ENCODE measurements at places on chromosomes 12 and 14. TPM values are rescaled to one million over a fixed set of nuclear protein-coding genes. Genes with fewer than 3 reads are reported as not detected.

DNA sequence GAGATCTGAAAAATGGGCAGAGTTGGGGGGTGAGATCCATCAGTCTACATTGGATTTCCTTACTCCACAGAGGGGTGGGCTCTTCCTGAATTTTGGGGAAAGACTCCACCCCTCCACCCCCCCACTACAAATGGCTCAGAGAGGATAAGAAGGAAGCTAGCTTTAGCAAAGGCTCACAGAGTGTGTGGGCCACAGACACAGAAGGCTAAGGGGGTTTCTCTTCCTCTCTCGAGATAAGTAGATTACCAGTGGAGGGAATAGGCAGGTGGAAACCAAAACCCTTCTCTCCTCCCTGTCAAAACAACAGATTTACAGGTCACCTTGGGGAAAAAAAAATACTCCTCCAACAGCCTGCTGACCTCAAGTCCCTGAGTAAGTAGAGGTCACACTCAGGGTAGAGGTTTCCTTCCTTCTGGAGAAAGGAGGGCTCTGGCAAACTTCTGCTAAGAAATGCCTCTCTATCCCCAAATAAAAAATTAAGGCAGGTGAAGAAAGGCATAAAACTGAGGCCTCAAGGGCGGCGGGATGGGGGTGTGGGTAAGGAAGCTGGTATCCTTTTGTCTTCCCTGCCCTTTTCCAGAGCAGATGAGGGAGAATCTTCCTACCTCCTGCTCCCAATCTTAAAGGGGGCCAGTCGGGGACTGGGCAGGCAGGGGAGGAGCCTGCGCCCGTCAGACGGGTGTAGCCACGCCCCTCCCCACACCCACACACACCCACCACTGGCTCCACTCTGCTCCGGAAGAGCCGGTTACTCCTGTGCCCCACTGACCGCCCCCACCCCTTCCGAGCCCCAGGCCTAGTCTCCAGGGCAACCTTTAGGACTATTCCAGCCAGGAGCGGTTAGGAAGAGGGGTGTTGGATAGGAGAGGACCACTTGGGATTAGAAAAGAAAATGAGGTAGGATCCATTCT lies 1.9 kb upstream of the BAZ2A start:
- peak; percentile 53 for DNase-seq

GPR137C gene
- total RNA-seq, result 0.10 TPM

GRCh38 chr14:91877376-91877915 lies 10.1 kb upstream of the TC2N start:
- DNase-seq, result no peak

C14orf39 gene
- 3.0 TPM for total RNA-seq

DNA sequence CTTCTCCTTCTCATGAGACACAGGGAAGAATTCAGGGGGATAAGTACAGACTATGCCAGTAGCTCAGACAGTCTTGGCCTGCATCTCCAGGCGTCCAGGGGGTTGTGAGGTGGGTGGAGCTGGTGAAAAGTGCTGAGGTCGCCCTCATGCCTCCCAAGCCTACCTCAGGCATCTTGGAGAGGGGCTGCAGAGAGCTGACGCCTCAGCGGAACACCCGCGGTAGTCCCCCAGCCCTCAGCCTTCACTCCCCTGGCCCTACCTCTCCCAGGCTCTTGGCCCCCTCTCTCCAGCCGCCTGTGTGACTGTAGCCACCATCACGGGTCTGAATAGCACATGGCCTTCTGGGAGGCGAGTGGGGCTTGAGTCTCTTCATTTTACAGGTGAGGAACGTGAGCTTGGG lies 59.8 kb upstream of the DLK1 start:
- no peak for DNase-seq

GRCh38 chr14:53190938-53191337 lies 37.8 kb upstream of the DDHD1 start:
- DNase-seq, result no peak

DNA sequence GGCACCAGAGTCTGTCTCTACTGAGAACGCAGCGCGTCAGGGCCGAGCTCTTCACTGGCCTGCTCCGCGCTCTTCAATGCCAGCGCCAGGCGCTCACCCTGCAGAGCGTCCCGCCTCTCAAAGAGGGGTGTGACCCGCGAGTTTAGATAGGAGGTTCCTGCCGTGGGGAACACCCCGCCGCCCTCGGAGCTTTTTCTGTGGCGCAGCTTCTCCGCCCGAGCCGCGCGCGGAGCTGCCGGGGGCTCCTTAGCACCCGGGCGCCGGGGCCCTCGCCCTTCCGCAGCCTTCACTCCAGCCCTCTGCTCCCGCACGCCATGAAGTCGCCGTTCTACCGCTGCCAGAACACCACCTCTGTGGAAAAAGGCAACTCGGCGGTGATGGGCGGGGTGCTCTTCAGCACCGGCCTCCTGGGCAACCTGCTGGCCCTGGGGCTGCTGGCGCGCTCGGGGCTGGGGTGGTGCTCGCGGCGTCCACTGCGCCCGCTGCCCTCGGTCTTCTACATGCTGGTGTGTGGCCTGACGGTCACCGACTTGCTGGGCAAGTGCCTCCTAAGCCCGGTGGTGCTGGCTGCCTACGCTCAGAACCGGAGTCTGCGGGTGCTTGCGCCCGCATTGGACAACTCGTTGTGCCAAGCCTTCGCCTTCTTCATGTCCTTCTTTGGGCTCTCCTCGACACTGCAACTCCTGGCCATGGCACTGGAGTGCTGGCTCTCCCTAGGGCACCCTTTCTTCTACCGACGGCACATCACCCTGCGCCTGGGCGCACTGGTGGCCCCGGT lies at the start of gene PTGDR:
Gene PTGDR (plus strand): TSS at position 198 of the 778 bp plus-strand sequence. CDS start 117 bp downstream, at position 315.
- no peak for DNase-seq

DNA sequence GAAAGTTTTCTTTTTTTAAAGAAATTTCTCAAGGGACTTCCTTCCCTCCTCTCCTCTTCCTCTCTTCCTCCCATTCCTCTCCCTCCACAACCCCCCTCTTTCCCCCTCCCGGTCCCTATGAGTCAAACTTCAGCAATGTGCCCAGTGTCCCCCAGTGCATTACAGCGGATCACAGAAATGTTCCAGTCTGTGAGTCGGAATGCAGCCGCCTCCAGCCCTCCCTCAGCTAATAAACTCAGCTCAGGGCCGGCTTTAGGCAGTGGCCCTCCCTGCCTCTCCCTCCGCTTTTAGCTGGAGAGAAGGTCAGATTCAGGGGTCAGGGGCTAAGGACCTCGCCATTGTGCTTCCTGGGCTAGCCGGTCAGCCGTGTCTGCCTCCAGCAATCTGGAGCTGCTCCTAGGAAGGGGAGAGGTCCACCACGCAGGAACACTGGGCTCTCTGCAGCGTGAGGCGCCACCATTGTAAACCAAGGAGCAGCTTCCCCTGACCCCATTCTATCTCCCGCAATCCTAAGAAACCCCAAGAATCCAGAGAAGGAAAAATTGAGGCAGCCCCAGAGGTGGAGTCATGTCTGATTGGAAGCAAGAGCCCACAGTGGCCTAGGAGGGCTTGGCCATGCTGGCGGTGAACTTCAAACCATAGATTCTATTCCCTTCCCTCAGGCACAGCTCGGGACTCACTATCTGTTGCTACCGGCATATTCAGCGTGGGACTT lies 1.1 kb upstream of the HDAC7 start:
- peak; percentile 83 for DNase-seq

GRCh38 chr12:101021911-101022388 lies 188.1 kb downstream of the SLC5A8 start:
- DNase-seq, result no peak

TROAP gene
- total RNA-seq, result 0.24 TPM

KRT77 gene
- total RNA-seq, result not detected

- no peak for DNase-seq
Measured at GRCh38 chr12:16913832-16914490, 308.0 kb upstream of the LMO3 start.

CLEC9A gene
- total RNA-seq, result not detected

- no peak for DNase-seq
Measured at GRCh38 chr14:91964724-91965123, 17.2 kb upstream of the FBLN5 start.

DNA sequence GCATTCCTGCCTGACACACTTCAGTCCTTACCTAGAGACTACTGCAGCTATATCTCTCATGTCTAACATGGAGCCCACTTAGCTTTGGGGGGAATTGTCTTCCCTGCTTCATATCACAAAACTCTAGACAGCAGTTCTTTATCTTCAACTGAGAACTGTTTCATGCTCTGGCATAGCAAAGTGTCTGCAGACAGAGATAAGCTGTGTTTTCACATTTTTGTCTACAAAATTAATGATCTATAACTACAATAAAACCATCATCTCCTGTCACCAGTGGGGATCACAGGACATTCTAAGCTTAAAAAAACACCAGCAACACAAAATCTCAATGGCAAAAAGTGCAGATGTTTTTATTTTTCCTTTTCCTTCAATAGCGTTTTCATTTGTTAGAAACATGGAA lies 137.1 kb upstream of the VRK1 start:
- no peak for DNase-seq

- DNase-seq, result no peak
Measured at GRCh38 chr12:24711056-24712008, 237.6 kb downstream of the BCAT1 start.

DNA sequence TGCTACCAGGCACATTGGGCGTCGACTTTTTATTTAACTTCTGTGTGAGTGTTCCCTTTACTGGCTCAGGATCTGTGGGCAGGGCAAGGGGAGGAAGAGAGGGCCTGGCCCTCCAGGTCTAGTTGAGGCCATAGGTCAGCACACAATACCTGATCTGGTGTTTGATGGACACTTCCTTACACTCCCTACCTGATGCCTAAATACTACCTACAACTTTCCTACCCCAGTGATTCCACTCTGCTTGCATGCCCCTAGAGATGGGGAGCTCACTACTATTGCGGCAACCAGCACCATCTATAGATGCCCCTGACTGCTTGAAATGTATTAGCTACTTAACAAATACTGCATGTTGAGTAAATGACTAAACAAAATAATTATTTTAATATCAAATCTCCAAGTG lies 20.8 kb upstream of the BEGAIN start:
- no peak for DNase-seq

GRCh38 chr12:47276253-47276620 lies 196.5 kb upstream of the AMIGO2 start:
- DNase-seq, result no peak

GRCh38 chr14:22218728-22219127 lies 370.3 kb downstream of the DAD1 start:
- no peak for DNase-seq

GALNT8 gene
- total RNA-seq, result 0.07 TPM

EIF2S3B gene
- total RNA-seq, result 0.31 TPM
